ENCODE measurements at places on chromosomes 12 and 14.

- DNase-seq = no peak
Observed at GRCh38 chr12:55972042-55972441, 1.8 kb upstream of the RAB5B start.

GRCh38 chr12:106598003-106598402 lies 15.2 kb downstream of the RFX4 start:
- DNase-seq = no peak

GRCh38 chr14:79275292-79275655 lies 936.0 kb downstream of the DIO2 start:
- DNase-seq = no peak

GRCh38 chr14:81453166-81453766 lies 53.1 kb upstream of the STON2 start:
- DNase-seq = peak; percentile 22

DNA sequence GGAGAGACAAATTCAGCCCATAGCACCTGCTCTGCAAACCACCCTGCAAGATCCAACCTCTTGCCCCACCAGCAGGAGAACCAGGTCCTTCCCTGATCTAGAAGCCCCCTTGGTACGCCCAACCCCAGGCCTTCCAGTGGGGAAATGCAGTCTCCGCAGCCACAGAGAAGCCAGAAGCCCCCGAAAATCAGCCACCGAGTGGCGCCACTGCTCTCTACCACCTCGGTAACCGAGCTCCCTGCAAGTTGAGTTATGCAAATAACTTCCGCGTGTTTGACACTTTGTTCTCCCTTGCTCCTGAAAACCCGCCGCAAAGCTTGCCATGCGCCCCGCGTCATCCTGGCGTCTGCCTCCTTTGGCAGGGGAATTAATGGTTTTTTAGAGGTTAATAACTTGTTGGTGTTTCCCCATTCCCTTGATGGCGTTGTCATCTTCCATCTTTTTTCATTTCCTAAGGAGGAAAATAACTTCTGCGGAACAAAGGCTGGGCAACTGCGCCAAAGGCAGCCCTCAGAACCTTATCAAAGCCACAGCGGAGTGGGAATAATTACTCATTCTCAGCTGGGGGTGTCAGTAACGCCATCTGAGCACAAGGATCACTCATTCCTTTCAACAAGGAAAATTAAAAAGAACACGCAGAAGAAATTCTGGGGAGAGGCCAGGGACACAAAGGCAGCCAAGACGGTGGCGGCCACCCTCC lies 60.4 kb downstream of the FZD10 start:
- no peak for DNase-seq

DNA sequence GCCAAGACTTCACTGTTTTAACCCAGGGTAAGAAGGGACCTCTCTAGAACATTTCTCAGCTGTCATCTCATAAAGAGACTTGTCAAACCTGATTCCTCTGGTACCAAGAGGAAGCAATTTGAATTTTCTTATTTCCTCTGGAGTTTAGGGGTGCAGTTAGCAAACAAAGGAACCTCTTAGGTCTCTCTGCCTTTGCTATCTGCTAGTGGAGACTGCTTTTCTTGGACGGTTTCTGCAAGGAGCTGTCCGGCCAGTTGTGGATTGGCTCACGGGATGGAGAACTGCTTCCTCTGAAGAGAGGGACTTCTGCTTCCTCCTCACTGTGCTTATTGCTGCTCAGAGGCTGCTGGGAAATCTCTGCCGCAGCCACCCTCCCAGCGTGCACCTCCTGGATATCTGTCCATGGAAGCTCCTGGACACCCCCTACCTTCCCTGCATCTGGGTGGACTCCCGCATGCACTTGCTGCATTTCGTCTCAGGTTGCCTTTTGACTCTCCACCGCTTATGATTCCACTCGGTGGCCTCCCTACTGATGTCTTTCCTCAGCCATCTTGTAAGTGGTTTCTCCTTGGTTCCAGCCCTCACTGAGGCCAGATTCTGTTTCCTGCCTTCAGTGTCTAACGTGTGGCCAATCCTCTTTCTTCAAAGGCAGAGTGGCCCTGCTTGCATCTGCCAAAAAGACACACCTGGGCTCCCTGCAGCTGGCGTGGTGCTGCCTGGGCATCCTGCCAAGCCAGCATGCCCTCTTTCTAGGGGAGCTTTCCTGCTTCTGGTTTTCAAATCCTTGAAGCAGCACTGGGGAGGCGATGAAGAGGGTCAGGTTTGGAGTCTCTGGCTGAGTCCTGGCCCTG lies 187.3 kb downstream of the CHST11 start:
- no peak for DNase-seq

DNA sequence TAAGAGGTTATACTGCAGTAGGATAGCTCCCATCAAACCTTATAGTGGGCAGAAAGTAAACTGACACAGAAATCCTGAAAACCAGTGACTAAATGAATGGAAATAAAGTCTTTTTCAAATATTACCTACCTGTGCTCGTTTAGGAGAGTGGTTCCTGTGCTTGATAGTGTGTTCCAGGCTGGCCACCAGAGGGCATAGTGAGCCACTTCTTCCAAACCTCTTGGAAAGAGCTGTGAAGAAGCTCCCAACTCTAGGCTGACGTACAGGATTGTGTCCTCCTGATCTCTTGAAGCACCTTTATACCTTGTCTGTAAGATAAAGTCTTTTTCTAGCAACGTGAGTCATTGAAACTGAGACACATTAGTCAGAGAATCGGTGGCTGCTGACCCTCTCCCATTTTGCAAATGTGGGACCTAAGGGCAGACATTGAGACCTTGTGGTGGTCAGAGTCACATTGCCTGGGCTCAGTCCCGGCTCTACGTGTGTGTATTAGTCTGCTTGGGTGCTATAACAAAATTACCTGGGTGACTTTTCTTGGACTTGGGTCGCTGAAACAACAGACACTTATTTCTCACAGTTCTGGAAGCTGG lies 17.6 kb downstream of the TDP1 start:
- peak; percentile 30 for DNase-seq

- DNase-seq = no peak
Observed at GRCh38 chr14:93106541-93107156, 9.1 kb downstream of the ITPK1 start.

DNA sequence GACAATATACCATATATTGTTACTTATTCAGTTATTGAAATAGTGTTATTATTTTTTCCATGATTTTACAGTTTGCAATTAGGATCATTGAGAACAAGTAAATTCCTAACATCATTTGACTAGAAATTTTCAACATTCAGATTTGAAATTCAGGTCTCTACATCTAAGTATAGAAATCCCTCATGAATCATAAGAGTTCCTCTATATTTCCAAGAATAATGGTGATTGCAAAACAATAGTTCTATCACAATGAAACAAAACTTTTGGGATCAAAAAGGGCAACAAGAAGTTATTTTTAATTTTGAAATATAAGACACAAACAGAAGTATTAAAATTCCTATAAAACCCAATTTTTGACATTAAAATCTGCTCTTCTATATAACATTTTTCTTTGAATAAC lies 10.8 kb downstream of the CLEC1A start:
- no peak for DNase-seq

DNA sequence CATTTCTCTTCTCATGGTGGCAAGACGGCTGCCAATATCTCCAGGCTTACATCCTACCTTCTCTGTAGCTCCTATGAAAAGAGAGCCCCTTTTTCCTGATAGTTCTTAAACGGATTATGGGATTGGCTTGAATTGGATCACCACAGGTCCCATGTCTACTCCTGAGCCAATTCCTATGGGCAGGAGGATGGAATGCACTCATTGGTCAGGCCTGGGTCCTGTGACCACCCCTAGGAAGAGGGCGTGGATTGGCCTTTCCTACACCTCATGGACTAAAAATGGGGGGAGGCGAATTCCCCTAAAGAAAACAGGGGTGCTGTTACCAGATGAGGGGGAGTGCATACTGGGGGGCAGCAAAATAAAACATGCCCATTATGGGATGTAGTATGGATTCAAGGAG lies 108.8 kb downstream of the PTPN11 start:
- no peak for DNase-seq

- DNase-seq = no peak
Observed at GRCh38 chr12:98198261-98198982, 317.0 kb upstream of the TMPO start.

DNA sequence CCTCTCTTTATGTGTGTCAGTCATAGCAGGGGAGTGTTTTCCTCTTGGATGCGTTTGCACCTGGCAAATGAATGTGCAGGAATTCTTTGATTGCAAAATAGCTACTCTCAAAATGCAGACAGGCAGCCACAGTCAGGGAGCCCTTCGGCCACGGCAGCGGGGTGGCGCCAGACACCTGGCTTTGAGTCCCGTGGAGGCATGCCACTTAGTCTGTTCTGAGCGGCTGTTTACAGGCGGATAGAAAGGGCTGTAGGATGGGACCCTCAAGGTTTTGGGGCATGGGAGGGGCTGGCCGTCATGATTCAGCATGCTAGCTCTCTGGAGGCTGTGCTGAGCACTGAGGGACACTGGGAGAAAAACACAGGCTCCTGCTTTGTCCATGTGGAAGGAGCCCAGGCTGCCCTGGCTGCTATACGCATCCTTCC lies 117.1 kb downstream of the SLC25A47 start:
- DNase-seq = peak; percentile 11

- no peak for DNase-seq
Observed at GRCh38 chr12:45615268-45615667, 114.2 kb upstream of the ARID2 start.

GRCh38 chr14:51561141-51561540 lies 90.6 kb upstream of the FRMD6 start:
- DNase-seq = no peak

DNA sequence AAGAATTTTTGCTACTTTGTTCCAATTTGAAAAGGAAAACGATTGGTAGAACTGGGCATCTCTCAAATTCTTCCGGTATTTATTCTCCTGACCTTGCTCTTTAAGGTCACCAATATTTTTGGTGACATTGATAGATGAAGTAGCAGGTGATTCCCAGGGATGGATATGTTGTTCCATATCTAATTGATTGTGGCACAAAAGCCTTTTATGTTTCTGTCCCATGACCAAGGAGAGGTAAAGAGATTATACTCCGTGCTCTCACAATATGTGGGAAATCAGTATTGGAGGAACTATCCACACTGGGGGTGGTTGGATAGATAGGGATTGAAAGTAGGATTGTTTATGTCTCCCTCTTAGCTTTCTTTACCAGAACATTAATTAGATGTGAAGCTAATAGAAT lies 61.7 kb upstream of the LRIG3 start:
- no peak for DNase-seq

GRCh38 chr14:71236487-71236886 lies 329.2 kb downstream of the PCNX1 start:
- DNase-seq = no peak
